ENCODE measurements at places on chromosomes 11 and 22.

DNA sequence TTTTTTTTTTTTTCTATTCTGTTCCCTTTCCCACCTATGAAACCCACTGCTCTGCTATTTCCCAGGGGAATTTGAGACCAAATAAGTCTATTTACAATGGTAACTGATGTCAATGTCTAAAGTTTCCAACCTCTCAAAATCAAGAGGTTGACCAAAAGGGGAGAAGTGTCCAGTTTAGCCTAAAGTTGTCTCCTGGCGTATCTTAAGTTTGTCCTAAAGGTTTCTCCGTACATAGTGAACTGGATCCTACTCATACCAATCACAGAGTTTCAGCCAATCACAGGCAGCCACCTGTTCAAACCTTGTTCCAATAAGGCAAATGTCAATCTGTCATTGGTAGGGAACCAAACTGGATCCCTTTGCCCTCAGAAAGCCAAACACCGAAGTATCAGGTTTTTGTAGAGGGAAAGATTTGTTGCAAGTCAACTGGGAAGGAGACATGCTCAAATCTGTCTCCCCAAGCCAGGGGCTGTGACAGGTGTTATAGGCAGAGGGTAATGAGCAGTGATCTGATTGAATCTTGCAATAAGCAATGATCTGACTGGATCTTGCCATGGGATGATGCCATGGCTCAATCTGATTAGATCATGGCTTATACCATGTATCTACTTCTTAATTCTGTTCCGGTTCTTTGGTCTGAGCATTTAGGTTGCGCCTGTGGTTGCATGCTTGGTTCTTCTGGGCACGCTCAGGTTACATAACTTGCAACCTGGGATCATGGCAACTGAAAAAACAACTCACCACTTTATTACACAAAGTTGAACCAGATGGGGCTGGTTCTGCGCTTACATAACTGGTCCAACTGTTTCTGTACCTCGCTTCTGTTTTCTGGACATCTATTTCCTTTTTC, 1.1 kb upstream of the VPS37C start:
- DNase-seq, result no peak

DNA sequence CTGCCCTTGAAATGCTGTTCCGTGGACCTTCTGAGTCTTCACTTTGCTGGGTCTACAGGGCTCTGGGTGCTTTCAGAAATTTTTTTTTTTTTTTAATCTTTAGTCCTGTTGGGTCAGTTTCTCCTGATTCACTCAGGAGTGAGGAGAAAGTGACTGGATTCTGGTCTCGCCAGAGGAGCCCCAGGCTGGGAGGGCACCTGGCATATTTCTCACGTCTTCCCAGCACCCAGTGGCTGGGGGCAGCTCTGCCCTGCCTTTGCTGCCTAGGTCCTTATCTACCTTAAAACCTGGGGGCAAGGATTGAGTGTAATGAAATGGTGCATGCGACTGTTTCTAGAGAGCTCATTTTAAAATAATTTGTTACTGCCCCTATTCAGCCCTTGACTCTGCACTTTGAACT, 23.3 kb downstream of the SAMM50 start:
- no peak for DNase-seq

DNA sequence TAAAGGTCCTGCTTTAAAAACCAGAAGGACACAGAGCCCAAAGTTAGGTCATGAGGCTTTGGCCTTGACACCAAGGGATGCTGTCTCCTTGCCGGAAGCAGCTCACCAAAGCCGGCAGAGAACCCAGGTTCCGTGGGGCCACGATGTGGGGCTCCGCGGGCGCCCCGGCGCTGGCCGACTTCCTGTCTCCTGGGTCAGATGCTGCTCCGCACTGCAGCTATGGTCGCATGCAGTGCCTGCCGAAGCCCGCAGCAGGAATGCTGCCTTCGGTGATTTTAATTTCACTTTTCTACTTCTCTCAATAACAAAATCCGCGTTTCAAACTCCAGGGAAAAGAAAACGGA, 454 bp upstream of the OTUB1 start:
- no peak for DNase-seq

- no peak for DNase-seq
Measured at GRCh38 chr11:74457356-74457755, 10.0 kb downstream of the KCNE3 start.

DNA sequence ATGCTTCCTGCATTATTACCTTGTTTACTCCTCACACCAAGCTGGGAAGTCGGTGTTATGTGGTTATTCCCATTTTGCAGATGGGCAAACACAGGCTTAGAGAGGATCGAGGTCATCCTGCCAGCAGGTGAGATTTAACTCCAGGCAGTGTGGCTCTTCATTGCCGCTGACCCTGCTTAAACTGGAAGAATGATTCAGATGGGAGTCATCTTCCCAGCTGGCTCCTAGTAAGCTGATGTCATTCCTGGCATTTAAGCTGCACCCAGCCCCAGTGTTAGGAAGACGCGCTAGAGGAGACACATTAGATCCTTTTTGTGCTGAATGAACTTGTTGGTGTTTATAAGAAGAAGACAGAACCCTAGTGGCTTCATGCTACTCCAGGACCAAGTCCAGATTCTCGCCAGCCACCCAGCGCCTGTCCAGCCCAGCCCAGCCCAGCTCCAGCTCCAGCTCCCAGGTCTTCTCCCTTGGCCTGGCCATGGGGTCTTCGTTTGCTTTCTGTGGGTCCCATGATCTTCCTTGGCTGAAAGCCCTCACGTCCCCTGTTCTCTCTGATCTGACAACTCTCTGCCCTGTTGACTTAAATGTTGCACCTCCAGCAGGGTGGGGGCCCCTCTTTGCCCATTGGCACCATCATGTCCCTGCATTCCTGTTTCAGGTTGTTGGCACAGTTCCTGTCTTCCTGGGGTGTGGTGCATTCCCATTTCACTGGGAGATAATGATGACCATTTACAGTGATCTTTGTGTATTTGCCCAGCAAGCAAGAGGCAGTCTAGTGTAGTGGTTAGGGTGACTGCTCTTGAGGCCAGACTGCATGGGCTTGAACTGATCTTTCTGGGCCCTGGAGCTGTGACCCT, 13.6 kb downstream of the PARVB start:
- DNase-seq, result no peak

DNA sequence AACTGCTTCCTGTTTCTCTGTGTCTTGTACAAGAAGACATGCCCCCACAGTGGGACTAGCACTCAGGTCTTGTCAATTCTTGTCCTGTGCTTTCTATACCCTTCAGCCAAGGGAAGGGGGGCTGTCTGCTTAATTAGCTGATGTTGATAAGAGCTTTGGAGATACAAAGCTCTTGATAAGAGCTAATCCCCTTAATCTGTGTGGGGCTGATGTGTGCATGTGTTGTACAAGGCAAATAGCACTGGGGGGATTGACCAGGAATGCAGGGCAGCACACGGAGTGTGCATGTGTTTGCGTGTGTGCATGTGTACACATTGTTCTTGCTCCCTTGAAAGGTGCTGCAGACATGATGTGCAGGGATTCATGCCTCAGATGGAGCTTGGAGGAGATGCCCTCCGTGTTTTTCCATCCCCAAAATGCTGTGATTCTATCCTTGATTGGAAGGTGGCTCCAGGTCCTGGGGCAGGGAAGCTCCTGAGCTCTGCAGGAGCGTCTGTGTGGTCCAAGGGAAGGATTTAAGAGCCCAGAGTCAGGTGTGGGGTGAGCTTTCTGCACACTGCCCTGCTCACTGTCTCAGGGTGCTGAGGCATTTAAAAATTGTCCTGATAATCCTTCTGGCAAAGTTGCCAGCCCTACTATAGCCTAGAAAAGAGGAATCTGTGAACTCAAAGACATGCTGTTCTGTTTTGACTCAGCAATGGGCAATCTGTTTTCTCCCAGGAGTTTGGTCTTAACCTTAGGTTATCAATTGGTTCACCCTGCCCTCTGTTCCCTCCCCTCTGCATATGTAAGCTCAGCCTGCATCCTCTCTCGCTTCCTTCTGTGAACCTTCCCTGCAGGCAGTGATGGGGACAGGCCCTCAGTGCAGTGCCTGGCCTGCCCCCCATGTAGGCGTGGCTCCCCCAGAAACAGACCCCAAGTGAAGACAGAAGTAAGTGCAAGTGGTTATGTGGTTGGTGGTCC, 102.0 kb downstream of the GRIK4 start:
- no peak for DNase-seq

GRCh38 chr11:30326114-30326778, 3.3 kb downstream of the ARL14EP start:
- no peak for DNase-seq

DNA sequence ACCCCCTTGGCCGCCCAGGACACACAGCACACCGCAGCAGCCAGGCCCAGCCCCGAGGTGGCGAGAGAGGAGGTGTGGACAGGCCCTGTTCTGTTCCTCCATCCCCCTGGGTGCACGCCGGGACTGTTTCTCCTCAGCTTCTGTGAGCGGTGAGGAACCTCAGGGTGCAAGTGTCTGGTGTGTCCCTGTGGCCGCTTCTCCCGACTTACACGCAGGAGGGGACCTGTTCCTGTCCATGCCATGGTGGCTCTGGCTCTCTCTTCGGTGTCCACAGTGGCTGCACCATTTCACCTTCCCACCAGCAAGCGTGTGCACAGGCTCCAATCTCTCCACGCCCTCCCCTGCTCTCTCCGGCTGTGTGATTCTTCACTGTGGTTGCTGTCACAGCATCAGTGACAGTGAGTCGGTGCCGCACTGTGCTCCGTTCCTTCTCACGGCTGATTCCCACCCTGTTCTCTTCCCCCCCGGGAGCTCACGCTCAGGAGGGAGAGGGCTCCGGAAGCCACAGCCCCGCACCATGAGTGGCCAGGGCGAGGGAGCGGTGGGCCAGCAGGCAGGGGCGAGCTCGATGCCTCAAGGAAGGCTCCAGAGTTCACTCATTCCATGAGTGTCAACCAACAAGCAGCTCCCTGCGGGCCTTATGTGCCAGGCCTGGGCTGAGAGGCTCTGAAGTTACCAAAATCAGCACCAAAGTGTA, 18.6 kb upstream of the WNT7B start:
- DNase-seq, result no peak

DNA sequence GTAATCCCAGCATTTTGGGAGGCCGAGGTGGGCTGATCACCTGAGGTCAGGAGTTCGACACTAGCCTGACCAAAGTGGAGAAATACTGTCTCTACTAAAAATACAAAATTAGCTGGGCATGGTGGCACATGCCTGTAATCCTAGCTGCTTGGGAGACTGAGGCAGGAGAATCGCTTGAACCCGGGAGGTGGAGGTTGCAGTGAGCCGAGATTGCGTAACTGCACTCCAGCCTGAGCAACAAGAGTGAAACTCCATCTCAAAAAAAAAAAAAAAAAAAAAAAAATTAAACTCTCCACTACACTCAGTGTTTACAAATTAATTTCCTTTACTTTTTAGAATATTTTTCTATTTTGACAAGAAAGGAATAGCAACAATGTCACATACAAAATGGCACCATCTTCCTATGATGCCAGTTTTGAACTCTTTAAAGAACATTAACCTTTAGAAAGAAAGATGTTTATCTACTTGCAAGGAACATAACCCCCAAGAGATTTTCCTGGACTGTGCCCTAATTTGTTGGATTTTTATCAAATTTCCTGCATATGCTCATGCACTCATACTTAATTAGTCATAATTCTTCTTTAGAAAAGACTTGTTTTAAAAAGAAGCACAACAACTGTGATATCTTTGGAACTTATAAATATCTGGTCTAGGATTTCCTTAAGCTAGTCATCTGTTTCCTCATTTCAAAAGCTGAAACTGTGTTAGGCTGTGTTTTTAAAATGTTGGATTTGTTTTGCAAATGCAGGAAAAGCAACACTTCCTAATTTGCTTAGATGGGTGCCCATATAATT, 22.6 kb upstream of the HIPK3 start:
- DNase-seq, result no peak

DNA sequence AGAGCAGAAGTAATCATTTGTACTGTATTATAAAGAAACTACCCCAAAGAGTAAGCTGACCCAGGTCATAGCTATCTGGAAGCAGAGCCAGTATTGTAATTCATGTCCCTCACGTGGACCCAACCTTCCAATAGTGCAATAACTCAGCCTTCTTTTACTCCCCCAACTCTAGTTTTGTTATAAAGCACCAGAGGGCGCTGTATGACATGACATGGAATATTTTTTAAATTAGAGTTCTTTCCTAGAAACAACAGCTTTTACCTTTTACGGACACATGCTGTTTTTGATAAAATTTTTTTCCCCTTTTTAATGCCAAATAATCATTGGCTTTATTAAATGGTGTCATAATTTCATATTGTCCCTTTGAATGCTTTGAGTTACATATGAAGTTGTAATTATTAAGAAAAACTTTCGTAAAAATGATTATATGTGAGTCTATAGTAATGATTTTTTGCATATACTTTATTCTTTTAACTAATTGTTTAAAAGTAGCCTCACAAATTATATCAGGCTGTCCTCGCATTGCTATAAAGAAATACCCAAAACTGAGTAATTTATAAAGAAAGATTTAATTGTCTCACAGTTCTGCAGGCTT, 76.9 kb downstream of the DKK3 start:
- DNase-seq, result peak; percentile 12

DNA sequence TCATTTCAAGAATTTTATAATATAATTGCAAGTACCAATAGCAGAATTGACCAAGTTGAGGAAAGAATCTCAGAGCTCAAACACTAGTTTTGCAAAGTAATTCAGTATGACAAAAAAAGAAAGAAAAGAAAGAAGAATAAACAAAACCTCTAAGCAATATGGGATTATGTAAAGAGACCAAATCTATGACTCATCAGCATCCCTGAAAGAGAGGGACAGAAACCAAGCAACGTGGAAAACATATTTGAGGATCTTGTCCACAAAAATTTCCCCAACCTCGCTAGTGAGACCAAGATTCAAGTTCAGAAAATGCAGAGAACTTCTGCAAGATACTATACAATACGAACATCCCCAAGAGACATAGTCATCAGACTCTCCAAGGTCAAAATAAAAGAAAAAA, 203.7 kb upstream of the DDI1 start:
- no peak for DNase-seq

- no peak for DNase-seq
Measured at GRCh38 chr11:12061851-12062560, 48.4 kb upstream of the MICAL2 start.

- DNase-seq, result peak; percentile 13
Measured at GRCh38 chr11:67418476-67419281, 3.2 kb downstream of the CARNS1 start.

GRCh38 chr11:2521081-2521732, 76.4 kb downstream of the KCNQ1 start:
- no peak for DNase-seq

DNA sequence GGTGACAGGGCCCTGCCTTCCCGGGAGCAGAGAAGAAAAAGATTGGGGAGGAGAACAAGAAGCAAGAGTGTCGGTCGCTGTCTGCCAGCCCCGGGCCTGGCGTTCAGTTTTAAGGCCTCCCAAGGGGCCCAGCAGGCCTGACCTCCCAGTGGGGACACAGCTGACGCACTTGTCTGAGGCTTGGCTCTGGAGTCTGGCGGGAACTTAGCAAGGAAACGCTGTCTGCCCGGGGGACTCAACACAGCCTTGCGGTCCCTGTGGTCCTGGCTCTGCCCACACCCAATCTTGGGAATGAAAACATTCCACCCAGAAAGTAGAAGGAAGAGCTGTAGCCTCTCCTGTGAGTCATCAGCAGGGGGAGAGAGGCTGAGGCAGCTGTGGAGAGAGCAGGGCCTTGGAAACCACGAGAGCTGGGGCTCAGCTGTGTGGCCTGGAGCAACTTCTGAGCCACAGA, 54.4 kb downstream of the TRAF6 start:
- DNase-seq, result peak; percentile 21

All from NCI-H1092 treated with DMSO at 0.1 percent for 48 hours (cell line).